Stimulated activated naive B cell treated with anti-CD40 and anti-IgM and Interleukin-4, amounts not matched to agents 10 μg/mL and 1 μg/mL and 100 μg/mL, for 72 hours (primary cell): ENCODE measurements at places on chromosomes 12 and 14.

GRCh38 chr14:22500954-22501726 is 87.9 kb downstream of the DAD1 start:
- DNase-seq = no peak

- DNase-seq = no peak
Observed at GRCh38 chr14:100213587-100213955, 25.4 kb upstream of the YY1 start.

DNA sequence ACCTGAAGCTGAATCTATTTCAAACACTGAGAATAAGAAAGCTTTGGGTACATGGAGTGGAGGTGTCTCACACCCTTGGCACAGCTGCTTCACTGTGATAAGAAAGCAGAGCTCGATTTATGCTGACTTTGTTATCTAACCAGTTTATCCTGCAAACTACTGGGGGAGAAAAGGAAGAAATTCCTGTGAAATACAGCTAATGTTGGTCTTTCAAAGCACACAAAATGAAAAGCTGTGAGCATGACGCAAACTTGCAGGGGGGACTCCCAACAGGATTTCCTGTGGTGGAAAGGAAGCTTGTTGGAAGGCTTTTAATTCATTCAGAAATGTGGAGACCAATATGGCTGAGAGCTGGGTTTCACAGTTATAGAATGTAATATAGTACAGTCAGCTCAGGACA is 53.4 kb downstream of the SRGAP1 start:
- DNase-seq = no peak

DNA sequence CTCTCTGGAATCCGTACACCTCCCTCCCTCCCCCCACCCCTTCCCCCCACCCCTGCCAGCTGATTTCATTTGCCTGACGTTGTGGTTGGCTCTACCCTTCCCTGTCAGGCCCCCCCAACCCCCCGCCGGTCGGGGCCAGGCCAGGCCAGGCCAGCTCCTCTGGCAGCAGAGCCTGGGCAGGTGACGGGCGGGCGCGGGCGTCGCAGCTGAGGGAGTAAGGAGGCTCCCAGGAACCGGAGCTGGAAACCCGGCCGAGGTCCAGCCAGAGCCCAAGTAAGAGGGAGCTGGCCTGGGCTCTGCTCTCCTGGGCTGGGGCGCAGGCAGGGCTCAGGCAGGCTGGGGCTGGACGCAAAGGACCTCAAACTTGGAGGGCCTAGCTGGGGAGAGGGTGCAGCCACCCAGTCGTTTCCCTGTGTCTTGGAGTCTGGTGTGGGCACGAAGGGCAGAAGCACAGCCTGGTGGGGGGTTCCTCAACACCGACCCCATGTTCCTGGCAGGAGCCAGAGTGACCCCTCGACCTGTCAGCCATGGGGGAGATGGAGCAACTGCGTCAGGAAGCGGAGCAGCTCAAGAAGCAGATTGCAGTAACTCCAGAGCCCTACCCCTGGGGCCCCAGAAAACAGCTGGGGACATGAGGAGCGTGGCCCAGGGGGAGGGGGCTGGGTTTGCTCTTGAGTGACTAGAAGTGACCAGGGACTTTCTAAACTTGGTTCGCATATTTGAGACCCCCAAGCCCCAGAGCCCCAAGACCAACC is at the start of gene GNB3:
Gene GNB3, plus strand, starts transcription at position 165 of the 755 bp plus-strand sequence. Its CDS starts 363 bp downstream, at position 528.
- DNase-seq = no peak

DNA sequence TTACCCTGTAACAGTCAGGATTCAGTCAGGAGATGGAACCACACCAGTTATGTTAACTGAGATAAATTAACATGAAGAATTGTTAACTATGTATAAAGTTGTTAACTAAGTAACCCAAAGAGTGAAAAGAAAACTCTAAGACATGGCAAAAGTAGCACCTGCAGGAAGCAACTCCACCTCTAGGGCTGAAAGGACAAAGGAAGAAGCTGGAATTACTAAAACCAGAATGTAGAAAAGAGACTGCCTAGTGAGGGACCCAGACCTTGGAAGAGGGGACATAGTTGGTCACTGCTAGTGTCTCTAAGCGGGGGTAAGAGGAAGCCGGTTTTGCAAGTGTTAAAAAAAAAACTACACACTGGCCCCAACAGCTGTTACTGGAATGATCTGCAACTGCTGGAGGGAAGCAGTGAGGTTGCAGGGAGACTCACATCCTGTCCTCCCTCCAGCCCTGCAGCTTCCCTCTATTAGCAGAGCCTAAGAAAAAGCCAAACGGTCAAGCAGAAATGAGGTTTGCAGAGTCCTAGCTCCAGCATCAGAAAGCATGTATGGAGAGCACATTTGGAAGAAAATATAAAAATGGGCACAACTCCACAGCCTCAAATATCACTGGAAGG is 39.8 kb downstream of the GPR135 start:
- DNase-seq = no peak

DNA sequence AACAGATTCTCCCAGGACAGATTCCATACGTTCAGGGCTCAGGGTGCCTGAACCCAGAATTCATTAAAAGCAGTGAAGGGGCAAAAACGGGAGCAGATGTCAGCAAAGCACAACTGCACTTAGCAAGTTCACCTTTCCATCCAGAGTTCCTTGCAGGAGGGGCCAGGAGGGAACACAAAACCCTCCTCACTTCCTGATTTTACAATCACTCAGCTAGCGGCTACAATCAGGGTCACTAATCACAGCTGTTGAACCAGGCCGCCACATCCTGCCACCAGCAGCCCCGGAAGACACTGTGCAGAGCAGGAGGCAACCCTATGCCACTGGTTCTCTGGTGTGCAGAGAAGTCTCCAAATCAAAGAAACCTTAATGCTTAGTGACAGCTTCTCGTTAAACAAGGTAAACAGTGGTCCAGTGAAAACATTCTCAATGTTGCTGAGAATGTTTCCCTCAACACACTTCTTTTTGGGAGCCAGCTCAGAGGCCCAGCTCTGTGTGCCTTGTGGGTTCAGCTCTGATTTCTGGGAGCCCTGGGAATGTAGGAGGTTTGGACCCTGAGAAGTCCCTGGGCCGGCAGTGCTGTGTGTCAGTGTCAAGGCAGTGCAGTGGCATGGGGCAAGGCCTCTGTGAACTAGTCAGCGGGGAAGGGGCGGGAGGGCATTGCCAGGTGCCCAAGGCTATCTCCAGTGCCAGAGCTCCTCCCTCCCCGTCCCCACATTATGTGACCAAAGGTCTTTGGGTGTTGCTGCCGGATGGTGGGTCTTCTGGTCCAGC is 54.5 kb downstream of the VCPKMT start:
- DNase-seq = peak; percentile 75

DNA sequence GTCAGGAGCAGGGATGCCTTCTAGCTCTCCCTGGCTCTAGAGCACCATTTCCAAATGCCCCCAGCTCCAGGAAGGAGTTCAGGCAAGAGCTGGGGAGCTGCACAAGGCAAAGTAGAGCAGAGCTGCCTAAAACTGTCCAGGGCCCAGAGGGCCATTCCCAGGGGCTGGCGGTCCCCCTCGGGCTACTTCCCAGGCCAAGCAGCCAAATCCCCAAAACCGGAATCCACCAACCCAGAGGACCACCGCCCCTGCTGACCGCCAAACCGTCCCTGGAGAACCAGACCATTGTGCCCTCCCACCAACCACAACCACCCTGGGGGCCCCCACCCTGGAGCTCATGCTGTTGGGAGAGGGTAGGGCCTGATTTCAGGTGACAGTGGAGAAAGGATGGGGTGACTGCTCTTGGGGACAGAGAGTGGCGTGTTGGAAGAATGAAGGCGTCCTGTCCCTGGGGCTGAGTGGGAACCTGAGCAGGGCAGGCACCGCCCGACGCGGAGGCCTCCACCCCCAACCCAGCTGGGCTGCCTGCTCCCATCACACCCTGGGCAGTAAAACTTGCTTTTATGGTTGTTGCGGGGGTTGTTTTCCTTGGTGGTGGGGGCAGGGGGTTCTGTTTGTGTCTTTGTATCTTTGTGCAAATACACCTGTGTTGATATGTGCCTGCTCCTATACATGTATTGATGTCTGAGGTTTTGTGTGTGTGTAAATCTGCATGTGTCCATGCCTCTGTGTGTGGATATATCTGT is 24.0 kb upstream of the KRT78 start:
- no peak for DNase-seq

DNA sequence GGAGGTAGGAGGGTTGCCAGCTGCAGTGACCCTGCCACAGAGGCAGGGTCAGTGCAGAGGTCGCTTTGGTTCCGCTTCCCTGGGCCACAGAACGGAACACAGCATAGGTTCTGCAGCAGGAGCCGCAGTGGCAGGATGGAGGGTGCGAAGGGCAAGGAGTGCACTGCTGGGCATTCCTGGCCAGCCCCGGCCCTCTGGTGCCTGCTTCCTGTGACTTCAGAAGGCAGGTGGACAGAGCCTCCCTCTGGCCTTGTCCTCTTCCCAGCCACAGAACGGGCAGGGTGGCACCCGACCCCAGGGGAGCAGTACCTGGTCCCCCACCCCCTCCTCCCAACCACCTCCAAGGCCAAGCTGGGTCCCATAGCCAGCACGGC is 37.7 kb downstream of the SLC8B1 start:
- no peak for DNase-seq

GRCh38 chr14:23327947-23328744 is 6.9 kb downstream of the PABPN1 start:
- peak; percentile 32 for DNase-seq

DNA sequence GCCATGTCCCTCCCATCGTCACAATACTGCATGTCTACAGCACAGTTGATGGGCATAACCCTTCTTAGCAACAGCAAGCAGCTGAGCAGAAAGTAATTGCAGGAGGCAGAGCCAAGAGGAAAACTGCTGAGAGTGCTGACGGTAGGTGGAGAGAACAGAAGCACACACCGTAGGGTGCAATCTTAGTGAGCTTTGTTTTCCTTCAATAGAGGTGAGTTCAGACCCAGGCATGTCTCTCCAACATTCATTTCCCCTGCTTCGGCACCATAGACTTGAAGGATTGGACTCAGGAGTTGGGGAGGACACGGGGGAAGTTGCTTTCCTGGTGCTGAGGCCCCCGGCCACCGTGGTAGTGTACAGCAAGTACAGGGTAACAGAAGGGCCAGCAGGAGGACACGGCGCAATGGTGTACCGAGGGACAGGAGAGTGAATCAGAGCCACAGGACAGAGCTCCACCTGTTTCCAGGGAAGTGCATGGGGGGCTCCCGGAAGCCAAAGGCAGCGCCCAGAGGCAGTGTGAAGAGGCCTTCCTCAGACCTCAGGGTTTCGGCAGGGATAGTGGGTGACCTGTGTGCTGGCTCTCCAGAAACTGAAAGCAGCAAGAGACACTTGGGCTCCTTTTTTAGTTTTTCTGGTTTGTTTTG is 36.3 kb upstream of the SINHCAF start:
- DNase-seq = no peak

DNA sequence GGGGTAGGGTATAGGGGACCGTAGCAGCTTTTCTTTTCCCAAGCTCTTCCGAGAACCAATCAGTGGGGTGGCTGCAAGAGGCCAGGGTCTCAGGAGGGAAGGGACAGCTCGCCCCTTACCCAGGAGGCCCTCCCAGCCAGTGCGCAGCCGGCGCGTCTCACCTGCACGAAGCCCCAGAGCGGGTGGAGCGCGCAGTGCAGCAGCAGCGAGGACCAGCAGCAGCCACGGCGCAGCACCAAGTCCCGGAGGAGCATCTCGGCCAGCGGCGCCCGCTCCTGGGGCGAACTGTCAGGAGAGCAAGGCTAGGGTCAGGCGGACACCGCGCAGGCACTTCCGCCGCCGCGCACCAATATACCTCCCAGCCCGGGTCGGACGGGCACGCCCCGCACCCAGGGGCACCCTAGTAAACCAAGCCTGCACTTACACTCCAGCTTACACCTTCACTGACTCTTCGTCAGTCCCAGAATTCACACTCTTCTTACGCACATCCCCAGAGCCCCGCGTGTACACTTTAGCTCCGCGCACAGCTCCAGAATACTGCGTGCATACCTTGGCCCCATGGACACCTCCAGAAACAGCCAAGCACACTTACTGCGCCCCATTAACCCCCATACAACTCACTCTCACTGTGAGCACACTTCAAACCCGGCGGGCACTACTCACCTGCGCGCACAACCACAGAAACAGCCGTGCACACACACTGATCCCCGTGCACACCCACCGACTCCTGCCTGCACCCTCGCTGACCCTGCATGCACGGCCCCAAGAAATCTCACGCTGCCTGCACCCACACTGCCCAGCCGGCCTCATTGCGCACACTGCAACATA is 606 bp downstream of the PRIMA1 start:
- no peak for DNase-seq

GRCh38 chr14:64789696-64790095 is 85.5 kb downstream of the PLEKHG3 start:
- no peak for DNase-seq

DNA sequence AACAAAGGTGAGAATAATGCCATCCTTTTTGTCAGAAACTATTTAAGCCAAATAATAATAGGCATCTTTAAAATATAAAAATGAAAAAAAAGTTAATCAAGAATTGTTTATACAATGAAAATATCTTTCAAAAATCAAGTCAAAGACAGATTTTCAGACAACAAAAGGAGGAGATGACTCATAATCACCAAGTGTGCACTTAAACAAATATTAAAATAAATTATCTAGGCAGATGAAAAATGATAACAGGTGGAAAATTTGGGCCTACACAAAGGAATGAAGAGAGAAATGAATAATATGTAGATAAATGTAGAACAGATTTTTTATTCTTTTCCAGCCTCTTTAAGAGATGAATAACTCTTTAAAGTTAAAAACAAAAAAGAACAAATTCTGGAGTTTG is 250.0 kb upstream of the PLEKHG7 start:
- no peak for DNase-seq

DNA sequence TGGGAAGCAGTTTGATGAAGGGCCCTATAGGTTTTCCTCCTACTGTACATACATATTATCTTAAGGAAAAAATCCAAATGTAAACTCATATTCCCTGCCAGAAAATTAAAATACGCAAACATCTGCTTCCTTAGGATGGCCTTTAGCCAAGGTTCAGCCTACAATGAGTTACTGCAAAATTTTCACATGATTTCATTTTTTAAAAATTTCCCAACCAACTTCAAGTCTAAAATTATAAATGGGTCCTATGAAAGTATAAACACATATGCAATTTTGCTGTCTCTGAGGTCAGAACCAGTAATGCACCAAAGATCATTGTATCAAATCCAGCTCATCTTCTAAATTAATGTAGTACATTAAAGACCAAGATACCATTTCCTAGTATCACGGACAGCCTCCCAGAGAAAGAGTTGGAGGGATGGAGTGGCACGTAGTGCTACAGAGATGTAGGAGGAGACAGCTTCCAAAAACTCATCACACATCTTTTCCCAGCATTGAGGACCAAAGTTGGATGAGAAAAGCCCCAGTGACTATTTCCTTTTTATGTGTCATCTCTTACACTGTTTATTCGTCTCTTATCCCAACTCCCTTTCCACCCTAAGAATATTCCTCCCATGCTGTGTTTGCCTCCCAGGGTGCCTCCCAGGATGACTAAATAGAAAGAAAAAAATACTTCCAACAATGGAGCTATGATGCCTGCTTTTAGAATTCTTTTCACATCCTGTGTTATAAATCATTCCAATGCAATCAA is 92.3 kb upstream of the SLCO1C1 start:
- DNase-seq = no peak

DNA sequence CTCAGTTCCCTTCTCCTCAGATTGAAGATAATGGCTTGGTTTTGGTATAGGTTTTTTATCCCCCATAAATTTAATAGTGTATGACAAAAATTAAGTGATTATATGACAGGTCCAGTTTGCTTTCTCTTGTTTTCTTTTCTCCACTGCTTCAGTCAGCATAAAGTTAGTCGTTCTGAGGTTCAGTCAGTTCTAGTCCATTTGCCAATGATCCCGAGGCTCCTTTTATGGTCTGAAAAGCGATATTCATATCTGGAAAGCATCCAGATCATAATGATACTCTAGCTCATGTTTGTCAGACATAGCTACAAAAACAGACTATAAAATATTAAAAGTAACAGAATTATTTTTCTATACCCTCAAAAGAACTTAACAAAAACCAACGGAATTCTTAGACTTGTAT is 67.1 kb upstream of the SLC38A4 start:
- DNase-seq = no peak

- no peak for DNase-seq
Observed at GRCh38 chr14:97491697-97492096, 694.5 kb downstream of the VRK1 start.
